ENCODE measurements at places on chromosomes 2 and 18.

GRCh38 chr2:15425712-15426111, 135.4 kb downstream of the NBAS start:
- H3K4me1 ChIP-seq, result no peaks in the 10 kb centered on the region
- DNase-seq, result no peak
- H3K4me3 ChIP-seq, result no peak overlapping the region

DNA sequence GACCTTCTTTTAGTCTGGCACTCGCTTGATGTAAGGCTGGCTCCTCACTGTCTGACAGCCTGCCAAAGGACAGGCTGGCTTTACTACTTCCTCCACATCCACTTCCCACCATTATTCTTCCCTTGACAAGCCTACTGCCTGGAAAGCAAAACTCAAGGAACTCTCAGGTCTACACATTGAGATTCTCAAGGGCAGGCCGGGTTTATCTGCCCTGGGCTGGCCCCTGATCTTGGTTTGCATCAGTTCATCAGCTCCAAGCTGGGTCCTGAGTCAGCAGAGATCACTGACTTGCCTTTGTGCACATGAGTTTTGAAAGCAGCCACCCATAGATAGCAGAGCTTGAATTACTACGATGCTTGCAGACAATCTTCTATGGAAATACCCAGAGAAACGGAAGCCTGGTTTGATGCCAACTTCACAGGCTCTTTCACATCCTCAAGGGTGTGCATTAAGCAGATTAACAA, 53.9 kb downstream of the KCTD18 start:
- peaks cover 12% of the 10 kb centered on the region for H3K4me1 ChIP-seq
- H3K27ac ChIP-seq, result no peak overlapping the region
- H3K36me3 ChIP-seq, result no peaks in the 10 kb centered on the region
- H3K4me3 ChIP-seq, result no peak overlapping the region
- DNase-seq, result no peak
- no peaks in the 10 kb centered on the region for H3K27me3 ChIP-seq

GRCh38 chr2:224669449-224669848, 46.7 kb downstream of the CCDC195 start:
- H3K4me3 ChIP-seq, result no peak overlapping the region
- DNase-seq, result no peak
- no peak overlapping the region for H3K27ac ChIP-seq
- no peaks in the 10 kb centered on the region for H3K36me3 ChIP-seq
- H3K27me3 ChIP-seq, result no peaks in the 10 kb centered on the region

- H3K36me3 ChIP-seq, result no peaks in the 10 kb centered on the region
- no peak overlapping the region for H3K4me3 ChIP-seq
- H3K27ac ChIP-seq, result no peak overlapping the region
Observed at GRCh38 chr2:19102696-19103423, 255.6 kb downstream of the OSR1 start.

DNA sequence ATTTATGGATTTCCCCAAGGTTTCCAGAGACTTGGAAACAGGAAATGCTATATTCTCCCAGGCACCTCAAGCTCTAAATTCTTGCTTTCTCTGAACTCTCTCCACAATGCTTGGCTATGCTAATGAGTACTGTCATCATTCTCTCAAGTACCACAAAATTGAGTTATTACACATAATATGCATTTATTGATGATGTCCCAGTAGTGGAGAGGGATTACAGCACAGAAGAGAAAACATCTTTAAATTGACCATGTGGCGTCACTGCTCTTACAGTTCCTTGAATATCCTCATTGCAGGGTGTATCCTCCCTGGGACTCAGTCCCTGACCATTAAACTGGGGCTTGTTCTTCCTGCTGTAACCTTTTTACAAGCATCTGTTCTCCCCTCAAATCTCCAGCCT, 681.1 kb upstream of the FANCL start:
- H3K27me3 ChIP-seq, result no peaks in the 10 kb centered on the region
- H3K4me3 ChIP-seq, result no peak overlapping the region
- no peaks in the 10 kb centered on the region for H3K4me1 ChIP-seq
- no peak overlapping the region for H3K27ac ChIP-seq
- H3K36me3 ChIP-seq, result no peaks in the 10 kb centered on the region

DNA sequence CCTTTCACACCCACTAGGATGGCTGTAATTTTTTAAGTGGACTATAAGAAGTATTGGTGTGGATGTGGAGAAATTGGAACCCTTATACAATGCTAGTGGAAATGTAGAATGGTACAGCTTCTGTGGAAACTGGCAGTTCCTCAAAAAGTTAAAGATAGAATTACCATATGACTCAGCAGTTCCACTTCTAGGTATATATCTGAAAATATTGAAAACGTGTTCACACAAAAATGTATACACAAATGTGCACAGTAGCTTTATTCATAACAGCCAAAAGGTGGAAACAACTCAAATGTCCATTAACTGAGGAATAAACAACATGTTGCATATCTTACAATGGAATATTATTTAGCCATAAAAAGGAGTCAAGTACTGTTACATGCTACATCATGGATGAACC, 17.7 kb downstream of the TANK start:
- no peak overlapping the region for H3K4me3 ChIP-seq
- no peaks in the 10 kb centered on the region for H3K27me3 ChIP-seq
- DNase-seq, result no peak

DNA sequence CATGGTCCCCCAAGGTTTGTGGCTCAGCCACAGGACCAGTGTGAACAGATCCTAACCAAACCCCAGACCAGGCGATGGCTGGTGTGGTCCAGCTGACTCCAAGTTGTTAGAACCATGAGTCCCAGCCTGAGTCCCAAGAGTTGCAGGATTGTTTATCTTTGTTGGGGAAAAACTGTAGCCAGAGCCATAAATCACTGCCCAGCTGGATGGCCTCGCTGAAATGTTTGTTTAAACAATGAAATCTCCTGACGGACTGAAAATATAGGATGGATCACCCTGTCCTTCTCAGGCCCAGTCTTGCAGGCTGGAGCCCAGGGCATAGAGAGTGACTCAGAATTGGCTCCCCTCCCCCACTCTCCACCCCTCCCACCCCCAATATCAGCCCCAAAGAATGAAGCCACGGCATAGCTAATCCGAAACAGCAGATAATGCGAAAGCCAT, 36.4 kb downstream of the PKDCC start:
- peak; percentile 97 for DNase-seq
- peaks cover 8% of the 10 kb centered on the region for H3K27me3 ChIP-seq
- H3K36me3 ChIP-seq, result no peaks in the 10 kb centered on the region
- H3K4me3 ChIP-seq, result no peak overlapping the region

DNA sequence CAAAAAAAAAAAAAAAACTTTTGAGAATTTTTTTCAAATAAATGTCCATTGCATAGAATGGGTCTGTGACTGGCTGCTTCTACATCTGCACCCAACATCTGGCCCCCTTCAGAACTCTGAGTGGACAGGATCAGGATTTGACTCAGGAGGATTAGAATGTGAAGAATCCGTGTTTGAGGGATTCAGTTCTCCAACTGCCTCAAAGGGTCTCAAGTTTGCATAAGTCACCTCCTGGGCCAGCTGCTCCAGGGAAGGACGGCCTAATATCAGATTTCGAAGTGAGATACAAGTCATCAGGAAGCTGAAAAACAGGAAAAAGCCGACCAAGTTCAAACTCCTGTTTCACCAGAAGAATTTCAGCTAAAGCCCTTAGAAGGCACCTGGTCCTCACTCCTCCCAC, 10.9 kb downstream of the MAT2A start:
- H3K27me3 ChIP-seq, result no peaks in the 10 kb centered on the region
- H3K36me3 ChIP-seq, result peaks cover 13% of the 10 kb centered on the region
- DNase-seq, result peak; percentile 95
- H3K4me3 ChIP-seq, result no peak overlapping the region
- peak overlapping the region; percentile 58 for H3K27ac ChIP-seq

GRCh38 chr2:203376173-203376572, 48.0 kb downstream of the ABI2 start:
- H3K4me1 ChIP-seq, result no peaks in the 10 kb centered on the region
- no peak for DNase-seq
- no peak overlapping the region for H3K27ac ChIP-seq
- H3K4me3 ChIP-seq, result no peak overlapping the region
- no peaks in the 10 kb centered on the region for H3K36me3 ChIP-seq

- DNase-seq, result no peak
- no peaks in the 10 kb centered on the region for H3K36me3 ChIP-seq
- H3K27ac ChIP-seq, result no peak overlapping the region
- no peak overlapping the region for H3K4me3 ChIP-seq
Observed at GRCh38 chr2:40255103-40255502, 196.8 kb downstream of the SLC8A1 start.

DNA sequence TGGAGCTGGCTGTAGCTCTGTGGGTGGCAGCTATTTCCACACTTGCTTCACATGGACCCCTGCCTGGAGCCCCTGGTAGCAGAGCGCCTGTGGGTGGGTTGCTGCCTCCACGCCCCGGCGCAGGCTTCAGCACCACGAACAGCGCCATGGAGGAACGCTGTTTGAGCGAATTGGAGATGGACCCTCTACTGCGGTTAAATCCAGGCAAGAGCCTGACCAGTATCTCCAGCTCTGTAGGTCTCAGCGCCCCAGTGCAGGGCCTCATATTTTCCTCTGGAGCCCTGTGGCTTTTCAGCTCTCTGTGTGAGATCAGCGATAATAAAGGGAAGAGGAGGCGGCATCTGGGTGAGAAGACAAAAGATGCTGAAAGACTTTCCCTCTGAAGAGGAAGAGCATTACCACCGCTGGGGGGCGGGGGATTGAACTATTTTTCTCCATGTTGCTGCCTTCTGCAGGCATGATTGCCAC, 12.0 kb downstream of the ONECUT2 start:
- DNase-seq, result peak; percentile 24
- H3K27me3 ChIP-seq, result peaks cover 6% of the 10 kb centered on the region
- no peaks in the 10 kb centered on the region for H3K4me1 ChIP-seq

DNA sequence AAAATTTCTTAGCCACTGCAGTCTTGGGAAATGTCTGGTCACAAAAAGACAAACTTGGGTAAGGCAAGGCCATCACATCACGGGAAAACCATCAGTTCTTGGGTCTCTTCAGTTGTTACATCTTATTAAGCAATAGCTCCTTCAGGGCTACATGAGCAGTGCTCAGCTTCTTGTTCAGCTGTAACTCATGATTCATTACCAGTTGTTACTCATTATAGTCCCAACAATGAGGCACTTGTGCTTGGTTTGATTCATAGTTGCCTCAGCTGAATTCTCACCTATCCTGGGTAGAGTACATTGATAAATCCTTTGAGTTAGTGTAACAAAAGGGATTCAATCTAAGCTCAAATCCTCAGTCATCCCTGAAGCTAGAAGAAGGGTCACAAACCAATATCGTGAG, 102.4 kb upstream of the DCC start:
- no peaks in the 10 kb centered on the region for H3K27me3 ChIP-seq
- H3K4me3 ChIP-seq, result no peak overlapping the region
- no peak overlapping the region for H3K27ac ChIP-seq
- DNase-seq, result no peak
- no peaks in the 10 kb centered on the region for H3K36me3 ChIP-seq

DNA sequence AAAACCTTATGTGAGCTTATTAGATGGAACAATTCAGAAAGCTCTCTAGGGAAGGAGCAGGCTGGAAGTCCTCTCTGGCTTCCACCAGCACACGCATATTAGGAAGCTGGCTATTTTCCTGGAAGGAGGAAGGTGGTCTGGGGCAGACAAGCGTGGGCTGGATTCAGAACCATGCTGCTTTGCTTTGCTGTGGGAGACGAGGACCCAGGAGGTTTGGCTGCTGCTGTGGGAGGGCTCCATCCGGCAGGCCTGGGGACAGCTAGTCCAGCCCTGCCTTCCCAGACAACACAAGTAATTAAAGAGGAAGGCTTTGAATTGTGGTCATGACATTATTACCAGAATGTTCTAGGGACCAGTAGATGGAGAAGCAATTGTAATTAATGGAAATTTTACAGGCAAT, 238.8 kb upstream of the MYT1L start:
- H3K4me3 ChIP-seq, result no peak overlapping the region
- no peaks in the 10 kb centered on the region for H3K36me3 ChIP-seq
- no peaks in the 10 kb centered on the region for H3K27me3 ChIP-seq
- no peaks in the 10 kb centered on the region for H3K4me1 ChIP-seq
- DNase-seq, result no peak
- H3K27ac ChIP-seq, result no peak overlapping the region

- no peaks in the 10 kb centered on the region for H3K36me3 ChIP-seq
- no peaks in the 10 kb centered on the region for H3K27me3 ChIP-seq
- no peak for DNase-seq
- peaks cover 19% of the 10 kb centered on the region for H3K4me1 ChIP-seq
Observed at GRCh38 chr2:28163627-28164279, 228.9 kb upstream of the FOSL2 start.

GRCh38 chr2:173079141-173079540, 3.5 kb downstream of the MAP3K20 start:
- no peak for DNase-seq
- H3K27ac ChIP-seq, result peak overlapping the region; percentile 79

- no peak for DNase-seq
- H3K27me3 ChIP-seq, result no peaks in the 10 kb centered on the region
- H3K4me3 ChIP-seq, result no peak overlapping the region
- no peaks in the 10 kb centered on the region for H3K4me1 ChIP-seq
Observed at GRCh38 chr2:191885098-191885497, 38.2 kb upstream of the CAVIN2 start.

DNA sequence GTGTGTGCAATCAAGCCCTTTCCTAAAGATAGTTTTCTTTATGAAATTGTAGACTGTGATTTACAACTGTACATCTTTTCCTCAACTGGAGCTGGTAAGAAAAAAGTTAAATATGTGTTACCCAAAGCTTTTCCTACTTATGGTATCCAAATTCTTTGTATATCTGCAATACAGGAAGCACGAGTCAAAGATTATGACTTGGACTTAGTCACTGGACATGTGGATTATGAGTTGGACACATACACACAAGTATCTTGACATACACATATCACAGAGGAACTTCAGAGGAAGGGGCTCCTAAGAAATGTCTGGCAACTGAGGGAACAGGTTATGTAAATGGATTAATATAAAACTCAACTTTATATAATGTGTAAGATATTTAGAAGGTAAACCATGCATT, 35.2 kb downstream of the PRELID3A start:
- no peaks in the 10 kb centered on the region for H3K36me3 ChIP-seq
- no peak overlapping the region for H3K4me3 ChIP-seq
- DNase-seq, result peak; percentile 16

DNA sequence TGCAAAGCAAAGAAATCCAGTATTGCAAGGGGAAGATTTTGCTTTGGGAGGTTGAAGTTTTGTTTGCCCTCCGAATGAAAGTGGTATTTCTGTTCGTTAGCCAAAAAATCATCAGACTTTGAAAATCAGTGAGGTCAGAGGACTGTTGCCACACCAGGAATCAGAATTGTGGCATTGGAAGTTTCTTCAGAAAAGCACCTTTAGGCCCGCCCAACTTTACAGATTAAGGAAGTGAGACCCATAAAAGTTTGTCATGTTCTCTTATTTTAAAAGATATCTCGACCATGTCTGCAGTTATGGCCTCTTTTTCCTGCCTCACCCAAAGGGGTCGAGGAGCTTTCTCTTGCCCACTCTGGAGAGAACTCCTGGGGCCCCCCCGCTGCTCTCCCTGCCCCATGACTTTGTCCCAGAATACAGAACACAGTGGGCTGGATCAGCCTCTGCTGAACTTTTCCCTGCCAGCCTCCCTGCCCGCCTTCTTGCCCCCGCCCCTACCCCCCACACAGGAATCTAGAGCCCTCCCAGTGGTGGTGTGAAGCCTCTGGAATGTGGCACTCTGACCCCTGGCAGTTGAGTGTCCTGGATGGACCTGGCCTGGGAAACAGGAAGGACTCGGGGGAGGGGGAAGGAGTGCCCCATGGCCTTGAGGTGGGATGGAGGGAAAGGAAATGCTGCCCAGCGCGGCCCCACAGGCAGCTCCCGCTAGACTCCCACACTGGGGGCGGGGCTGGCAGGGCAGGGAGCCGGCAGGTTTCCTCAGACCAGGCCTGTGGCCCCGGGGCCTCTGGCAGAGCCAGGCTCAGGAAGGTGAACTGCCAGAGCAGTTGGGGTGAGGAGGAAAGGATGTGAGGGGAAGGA, 25.3 kb downstream of the CRIM1 start:
- no peak for DNase-seq
- H3K4me3 ChIP-seq, result no peak overlapping the region
- peaks cover 26% of the 10 kb centered on the region for H3K4me1 ChIP-seq

All from fibroblast of lung (primary cell).